ENCODE measurements at places on chromosomes 2 and 18.

DNA sequence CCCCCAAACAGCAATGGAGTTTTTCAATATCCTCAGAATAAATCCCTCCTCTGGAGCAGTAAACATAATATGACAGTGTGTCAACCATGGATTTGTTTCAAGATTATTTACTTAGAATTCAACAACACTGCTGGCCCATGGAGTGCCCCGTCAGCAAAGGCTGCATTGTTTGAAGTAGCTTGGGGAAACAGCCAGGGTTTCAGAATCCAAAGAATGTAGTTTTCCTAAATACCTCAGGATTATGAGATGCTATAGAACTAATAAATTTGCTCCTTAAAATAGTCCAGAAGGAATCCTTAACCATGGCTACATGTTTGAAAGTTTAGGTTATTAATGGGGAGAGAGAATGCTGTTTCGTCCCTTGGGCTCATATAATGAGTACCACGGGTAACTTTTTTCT is 13.1 kb upstream of the CETN1 start:
- DNase-seq: no peak

DNA sequence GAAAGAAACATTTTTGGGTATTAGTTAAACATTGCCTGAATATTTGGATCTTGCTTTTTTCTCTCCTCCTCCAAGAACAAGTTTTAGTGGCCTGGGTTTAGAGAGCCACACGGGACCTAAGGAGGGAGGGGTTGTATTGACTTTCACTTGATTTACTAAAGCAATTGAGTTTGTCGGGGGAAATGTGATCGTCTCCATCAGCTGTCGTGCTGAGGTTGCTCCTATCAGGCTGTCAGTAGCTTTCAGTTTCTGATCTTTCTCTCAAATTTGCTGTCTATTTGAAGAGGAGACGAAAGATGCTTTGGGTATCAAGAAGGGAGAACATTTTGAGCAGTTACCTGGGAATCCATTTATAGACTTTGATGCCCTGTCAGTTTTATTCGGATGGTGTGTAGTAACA is 106.0 kb downstream of the SETBP1 start:
- DNase-seq: no peak

DNA sequence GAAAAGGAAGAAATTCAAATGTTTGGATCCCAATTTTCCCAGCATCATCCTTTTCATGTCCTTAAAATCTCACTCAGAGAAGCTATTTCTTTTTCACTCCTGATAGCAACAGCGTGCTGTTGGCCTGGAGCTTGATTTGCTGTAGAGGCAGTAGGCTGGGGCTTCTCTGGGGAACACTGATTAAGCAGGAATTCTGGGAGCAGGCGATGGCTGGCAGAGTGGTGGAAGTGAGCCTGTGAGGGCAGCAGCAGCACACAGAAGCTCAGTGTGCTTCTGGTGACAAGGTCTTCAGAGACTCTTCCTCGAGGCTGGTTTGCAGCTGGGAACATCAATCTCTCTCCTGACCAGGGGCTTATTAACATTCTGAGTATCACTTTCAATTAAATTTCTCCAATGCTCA is 284.6 kb downstream of the DPP10 start:
- no peak for DNase-seq

DNA sequence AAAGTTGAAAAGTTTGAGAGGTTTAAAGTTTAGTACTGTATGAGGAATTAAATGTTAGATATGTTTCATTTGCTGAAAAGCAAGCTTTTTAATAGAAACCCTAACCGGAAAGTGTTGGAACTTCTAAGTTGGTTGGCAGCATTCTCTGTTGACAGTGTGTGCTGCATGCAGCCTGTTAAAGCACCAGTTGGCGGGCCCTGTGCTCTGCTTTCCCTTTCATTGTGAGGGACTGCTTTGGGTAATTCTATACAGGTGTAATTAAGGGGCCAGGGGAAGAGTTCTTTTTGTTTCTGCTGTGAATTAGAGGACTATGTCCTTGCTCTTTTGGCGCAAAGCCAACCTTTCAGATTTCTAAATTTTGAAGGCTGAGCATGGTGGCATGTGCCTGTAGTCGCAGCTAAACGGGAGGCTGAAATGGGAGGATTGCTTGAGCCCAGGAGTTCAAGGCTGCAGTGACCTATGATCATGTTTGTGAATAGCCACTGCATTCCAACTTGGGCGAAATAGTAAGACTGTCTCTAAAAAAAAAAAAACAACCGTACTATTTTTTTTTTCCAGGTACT is 20.1 kb downstream of the PLEKHB2 start:
- no peak for DNase-seq

DNA sequence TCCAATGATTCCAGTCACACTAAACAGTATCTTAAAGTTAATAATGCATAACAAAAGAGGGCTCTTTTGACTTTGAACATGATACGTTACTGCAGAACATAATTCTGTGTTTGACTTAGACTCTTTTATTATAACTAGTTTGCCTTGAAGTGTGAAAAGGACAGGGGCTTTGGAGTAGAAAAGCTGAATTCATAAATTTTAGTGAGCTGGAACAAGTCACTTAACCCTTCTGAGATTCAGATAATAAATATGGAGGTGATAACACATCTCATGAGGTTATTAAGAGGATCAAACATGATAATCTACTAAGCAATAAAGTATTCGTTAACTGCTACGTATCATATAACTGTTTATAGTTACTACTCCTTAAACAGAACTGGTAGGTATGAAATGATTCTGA is 44.7 kb upstream of the FLACC1 start:
- no peak for DNase-seq

DNA sequence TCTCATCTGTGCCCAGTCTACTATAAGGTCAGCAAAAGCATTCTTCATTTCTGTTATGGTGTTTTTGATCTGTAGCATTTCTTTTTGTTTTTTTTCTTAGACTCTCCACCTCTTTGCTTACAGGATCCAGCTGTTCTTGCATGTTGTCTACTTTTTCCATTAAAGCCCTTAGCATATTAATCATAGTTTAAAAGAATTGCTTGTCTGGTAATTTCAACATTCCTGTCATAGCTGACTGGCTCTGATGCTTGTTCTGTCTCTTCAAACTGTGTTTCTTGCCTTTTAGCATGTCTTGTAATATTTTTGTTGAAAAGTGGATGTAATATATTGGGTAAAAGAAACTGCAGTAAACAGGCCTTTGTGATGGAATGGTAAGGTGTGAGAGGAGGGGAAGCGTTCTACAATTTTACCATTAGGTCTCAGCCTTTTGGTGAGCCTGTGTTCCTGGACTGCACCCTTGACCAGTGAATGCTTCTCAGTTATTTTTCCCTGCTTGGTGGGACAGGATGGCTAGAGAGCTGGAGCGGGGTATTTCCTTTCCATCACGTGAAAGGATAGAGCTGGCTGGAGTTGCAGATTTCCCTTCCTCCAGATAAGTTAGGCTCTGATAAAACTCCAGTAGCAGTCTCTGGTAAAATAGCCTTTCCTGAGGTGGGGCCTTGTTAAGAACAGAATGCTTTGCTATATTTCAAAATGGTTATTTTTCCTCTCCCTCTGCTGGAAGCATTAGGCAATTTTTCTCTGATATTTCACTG is 65.4 kb downstream of the PLA2R1 start:
- DNase-seq: no peak

- no peak for DNase-seq
Observed at GRCh38 chr18:35691625-35692024, 110.1 kb downstream of the GALNT1 start.

DNA sequence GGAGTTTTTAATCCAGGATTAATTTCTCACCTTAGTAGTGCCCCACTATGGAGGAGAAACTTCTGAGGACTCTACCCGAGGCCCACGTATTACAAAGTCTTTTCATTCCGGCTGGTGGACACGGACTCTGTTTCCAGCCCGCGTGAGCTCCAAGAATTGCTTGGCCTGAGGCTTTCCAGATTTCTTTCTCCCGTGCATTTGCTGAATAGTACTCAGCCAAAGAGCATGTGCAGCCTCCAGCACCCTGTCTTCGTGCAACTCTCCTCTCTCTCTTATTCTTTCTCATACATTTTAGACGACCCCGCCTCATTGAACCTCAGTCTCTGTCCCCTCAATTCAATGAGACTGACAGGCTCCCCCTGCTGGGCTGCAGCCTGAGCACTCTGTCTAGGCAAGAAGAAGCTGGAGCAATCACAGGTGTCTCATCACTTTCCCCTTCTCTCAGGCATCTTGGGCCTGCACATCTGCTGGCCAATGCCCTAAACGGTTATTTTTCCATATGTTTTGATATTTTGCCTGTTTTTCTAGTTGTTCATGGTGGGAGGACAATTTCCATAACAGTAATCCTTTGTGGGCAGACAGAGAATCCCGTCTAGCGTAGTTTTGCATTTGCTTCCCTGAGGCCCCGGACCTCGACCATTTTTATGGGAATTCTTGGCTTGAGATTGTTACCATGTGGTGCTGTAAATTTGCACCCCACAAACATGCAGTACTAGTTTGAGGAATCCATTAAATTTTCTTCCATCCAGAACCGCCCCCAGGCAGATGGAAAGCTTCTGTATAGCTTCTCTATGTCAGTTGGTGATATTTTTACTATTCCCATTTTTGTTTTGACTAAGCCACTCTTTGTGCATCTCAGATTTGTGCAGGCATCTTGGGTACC is 50.1 kb upstream of the LPIN2 start:
- DNase-seq: peak; percentile 22

DNA sequence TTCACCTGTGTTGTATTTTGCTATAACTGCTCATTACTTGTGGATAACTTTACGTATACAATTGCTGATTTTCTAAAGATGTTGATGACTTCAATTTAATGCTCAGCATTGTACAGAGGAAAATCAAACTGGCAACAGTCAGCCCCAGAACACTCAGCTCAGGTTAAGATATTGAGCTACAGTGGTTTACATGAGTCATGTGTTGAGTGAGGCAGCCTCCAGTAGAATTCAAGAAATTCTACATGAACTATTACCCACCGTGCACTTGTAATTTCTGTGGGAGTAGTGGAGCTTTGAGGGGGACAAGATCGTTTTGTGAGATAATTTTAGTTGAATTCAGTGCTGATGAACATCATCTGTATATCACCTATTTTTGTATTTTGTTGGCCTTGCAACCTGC is 292.3 kb downstream of the ALPK2 start:
- no peak for DNase-seq

DNA sequence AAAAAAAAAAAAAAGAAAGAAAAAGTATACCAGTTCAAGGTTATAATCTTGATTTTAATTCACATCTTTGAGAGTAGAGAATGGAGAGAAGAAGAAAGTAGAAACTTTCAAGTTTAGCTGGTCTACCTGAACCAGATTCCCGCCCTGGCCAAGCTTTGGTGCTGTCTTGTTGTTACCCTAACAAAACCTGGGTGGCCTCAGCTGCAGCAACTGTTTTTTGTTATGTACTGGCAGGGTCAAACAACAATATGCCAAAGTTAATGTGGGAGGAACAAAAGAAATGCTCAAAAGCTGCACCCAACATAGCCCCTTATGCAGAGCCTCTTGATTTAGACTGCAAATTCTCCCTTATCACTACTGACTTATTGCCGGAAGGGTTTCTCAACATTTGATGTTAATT is 165.3 kb upstream of the TFPI start:
- no peak for DNase-seq

GRCh38 chr18:30072609-30073385 is 969.7 kb downstream of the DSC3 start:
- DNase-seq: no peak

DNA sequence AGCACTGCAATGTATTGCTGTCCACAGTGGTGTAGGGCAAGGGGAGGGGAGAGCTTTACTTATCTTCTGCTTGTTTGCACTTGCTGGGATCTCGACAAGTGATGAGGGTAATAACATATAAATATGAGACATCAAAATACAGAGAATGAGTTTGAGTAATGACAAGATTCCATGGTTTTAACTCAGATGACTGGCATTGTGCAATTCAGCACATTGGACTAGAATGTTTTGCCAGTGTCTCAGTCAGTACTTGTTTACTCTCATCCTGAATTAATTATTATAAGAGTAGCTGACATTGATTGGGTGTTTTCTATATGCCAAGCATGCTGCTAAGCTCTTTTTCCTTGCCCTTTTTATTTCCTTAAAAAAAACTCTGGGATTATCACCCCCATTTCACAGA is 306.7 kb upstream of the MMADHC start:
- DNase-seq: no peak

DNA sequence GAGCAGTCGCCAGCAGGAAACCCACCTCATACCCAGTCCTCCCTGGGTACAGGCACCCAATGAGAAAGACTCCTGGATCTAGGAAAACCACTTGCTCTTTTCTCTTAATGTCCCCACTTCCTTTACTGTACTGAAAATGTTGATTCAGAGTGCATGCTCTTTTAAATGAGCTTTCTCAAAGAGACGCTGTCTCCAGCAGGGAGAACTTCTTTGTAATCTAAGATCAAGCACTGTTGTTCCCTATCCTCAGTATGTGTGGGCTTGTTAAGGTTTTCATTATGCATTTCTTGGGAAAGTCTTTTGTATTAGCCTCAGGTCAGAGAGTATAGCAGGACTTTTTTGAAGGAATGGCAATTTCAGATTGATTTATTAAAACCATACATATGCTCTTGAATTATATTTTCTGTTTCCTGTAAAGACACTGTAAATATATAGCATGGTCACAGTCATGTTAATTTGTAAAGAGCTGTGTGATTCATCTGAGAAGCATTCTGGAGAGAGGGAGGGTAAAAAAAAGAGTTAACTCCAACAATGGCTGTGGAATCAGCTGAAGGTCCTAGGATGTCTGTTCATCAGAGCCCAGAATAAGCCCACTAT is 178.1 kb downstream of the MGAT5 start:
- peak; percentile 56 for DNase-seq

DNA sequence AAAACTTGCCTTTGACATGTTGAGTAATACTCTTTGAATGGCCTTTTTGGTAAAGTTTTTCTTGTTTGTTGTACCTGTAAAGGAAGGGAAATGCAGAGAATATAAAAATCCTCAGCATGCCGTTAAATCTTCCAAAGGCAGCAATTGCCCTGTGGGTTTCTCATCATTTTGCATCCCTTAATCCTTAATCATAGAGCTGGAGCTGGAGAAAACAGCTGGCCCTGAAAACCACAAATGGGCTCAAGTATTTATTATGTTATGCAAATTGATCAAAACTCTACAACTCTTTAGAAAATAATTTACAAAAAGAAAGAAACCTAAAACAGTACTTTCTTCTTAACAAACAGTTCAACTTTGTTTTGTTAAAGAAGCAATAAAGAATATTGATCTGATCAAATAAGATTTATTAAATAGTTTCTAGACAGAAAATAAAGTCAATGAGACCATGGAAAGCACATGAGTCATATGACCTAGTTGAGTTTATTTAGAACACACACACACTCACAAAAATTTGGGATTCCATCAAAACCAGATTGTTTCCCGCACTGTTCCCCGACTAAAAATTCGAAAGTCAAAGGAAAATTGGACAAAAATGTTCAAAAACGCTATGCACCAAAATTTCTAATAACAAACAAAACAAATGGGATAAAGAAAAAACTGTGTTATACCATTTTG is 309.0 kb downstream of the GULP1 start:
- DNase-seq: no peak

- DNase-seq: no peak
Observed at GRCh38 chr2:170571612-170572011, 143.5 kb upstream of the SP5 start.

- DNase-seq: no peak
Observed at GRCh38 chr2:127874378-127875269, 11.1 kb downstream of the AMMECR1L start.

DNA sequence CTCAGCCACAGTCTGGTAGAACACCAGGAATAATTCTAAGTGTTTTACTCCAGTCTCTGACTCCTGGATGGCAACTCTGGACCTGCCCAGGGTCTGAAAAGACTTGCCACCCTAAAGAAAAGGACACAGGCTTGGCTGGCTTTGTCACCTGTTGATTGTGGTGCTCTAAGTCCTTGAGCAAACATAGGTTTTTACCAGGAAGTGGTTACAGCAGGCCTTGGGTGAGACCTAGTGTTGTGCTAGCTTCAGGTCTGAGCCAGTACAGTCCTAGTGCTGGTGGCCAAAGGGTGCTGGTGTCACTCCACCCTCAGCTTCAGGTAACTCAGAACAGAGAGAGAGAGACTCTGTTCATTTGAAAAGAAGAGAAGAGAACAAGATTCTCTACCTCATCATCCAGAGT is 1239.4 kb upstream of the CRIM1 start:
- no peak for DNase-seq
